ENCODE measurements at places on chromosomes 3 and 15.

DNA sequence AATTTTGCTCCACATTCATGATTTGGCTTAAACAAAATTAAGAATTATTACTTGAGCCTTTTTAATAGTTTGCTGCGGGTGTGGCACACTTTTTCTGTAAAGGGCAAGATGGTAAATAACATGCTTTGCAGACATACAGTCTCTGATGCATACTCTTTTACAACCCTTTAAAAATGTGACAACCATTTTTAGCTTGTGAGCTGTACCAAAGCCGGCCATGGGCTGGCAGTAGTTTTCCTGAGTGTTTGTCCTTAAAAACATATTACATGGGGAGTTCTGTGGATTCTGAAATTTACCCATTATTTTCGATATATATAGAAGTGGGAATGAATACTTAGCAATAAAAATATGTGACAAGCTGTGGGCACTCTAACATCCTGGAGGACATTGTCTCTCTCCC lies 163.4 kb downstream of the FNDC3B start:
- DNase-seq: no peak

DNA sequence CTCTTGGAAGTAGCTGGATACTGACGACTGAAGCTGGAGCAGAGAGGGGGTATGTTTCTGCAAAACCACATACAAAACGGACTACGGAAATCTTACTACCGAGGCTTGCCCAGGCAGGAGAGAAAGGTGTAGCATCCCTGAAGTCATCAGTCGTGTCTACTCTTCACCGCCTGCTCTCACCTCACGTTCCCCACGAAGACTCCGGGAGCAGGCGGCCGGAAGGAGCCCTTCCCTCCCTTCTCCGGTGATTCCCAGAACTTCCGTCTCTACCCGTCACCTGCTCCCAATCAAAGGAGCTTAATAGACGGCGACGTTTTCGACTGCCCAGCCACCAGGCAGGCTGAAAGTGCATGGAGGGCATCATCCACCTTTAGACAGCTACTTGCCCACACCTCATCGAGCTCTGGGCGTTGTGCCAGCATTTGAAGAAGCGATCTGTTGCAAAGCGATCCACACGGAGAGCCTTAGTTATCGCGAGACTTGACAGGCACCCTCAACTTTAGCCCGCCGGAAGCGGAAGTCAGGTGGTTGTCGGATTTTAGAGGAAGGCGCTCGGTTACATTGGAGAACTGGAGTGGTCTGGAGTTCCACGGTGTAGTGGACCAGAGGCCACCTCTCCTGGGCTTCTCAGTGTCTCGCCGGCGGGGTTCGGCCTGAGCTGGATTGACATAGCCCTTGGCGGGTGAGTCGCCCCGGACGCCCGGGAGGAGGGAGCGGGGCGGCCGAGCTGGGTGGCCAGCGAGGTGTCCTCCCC lies at the start of gene RAMAC:
Gene RAMAC, plus strand, starts transcription at position 523 of the 754 bp plus-strand sequence. CDS start 2,809 bp downstream, outside the sequence.
- DNase-seq: peak; percentile 79

DNA sequence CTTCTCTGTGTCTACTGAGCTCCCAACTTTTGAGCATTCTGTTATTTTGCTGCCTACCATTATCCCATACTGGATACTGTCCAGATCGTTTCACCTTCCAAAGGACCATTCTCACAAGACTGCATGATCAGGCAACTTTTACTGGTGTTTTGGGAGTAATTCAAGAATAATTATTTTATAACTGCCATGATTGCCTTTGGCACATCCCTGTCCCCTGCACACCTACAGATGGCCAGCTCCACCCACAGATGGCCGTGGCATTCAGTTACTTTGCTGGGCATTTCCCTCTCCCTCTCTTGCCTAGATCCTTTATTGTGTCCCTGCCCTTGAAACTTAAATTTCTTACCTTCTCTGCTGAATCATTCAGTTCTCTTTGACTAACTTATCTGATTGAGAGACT lies 263.9 kb downstream of the DIPK2A start:
- no peak for DNase-seq

- peak; percentile 46 for DNase-seq
Observed at GRCh38 chr3:134473868-134474546, 11.8 kb downstream of the ANAPC13 start.

GRCh38 chr3:56202997-56203396 lies 265.3 kb downstream of the ERC2 start:
- no peak for DNase-seq

GRCh38 chr3:15808679-15809310 lies 11.0 kb upstream of the ANKRD28 start:
- no peak for DNase-seq

Measured in stimulated activated CD8-positive, alpha-beta memory T cell treated with anti-CD3 and anti-CD28 coated beads, Interleukin-2, amount 100 ng/mL, for 1 hour (primary cell).